Smooth muscle cell of the coronary artery (primary cell): ENCODE measurements at places on chromosomes 4 and X. TPM values are rescaled to one million over a fixed set of nuclear protein-coding genes. Genes with fewer than 3 reads are reported as not detected.

The DCAF8L2 gene
- total RNA-seq = 0.08 TPM in 1 of 2 replicates, not detected in the other

The HSPA4L gene
- total RNA-seq = 2.3 and 8.1 TPM in 2 replicates

The PLK4 gene
- total RNA-seq = 0.82 and 3.1 TPM in 2 replicates

The DRD5 gene
- total RNA-seq = not detected in 2 replicates

The DMP1 gene
- total RNA-seq = not detected in 2 replicates

The PPARGC1A gene
- total RNA-seq = 10.8 TPM in 1 of 2 replicates, not detected in the other

The VCX3A gene
- not detected in 2 replicates for total RNA-seq

The CPLX1 gene
- total RNA-seq = not detected in 2 replicates

The AIMP1 gene
- total RNA-seq = 10.4 and 19.8 TPM in 2 replicates

The FHDC1 gene
- under 0.01 and 0.12 TPM in 2 replicates for total RNA-seq

The TENM3 gene
- total RNA-seq = 0.08 and 7.3 TPM in 2 replicates

The PLRG1 gene
- total RNA-seq = 52.0 and 94.9 TPM in 2 replicates

The FDCSP gene
- total RNA-seq = not detected in 2 replicates

The TLR3 gene
- 0.60 and 2.2 TPM in 2 replicates for total RNA-seq

The SPIN3 gene
- 5.6 and 13.3 TPM in 2 replicates for total RNA-seq

The CXCL11 gene
- not detected in 2 replicates for total RNA-seq

The FRG1 gene
- total RNA-seq = 15.0 and 22.0 TPM in 2 replicates

The MAOA gene
- 9.6 and 29.1 TPM in 2 replicates for total RNA-seq

The ADH1C gene
- total RNA-seq = 0.08 and 0.12 TPM in 2 replicates

The FAM184B gene
- under 0.01 TPM in 1 of 2 replicates, not detected in the other for total RNA-seq

The NDST3 gene
- not detected in 2 replicates for total RNA-seq

The MAP7D2 gene
- 0.12 TPM in 1 of 2 replicates, not detected in the other for total RNA-seq

The ADGRL3 gene
- total RNA-seq = 0.35 TPM in 1 of 2 replicates, not detected in the other

The OCRL gene
- total RNA-seq = 10.9 and 17.4 TPM in 2 replicates

The LEF1 gene
- not detected in 2 replicates for total RNA-seq
